Effector memory CD8-positive, alpha-beta T cell (primary cell): ENCODE measurements at places on chromosomes 1 and 21.

DNA sequence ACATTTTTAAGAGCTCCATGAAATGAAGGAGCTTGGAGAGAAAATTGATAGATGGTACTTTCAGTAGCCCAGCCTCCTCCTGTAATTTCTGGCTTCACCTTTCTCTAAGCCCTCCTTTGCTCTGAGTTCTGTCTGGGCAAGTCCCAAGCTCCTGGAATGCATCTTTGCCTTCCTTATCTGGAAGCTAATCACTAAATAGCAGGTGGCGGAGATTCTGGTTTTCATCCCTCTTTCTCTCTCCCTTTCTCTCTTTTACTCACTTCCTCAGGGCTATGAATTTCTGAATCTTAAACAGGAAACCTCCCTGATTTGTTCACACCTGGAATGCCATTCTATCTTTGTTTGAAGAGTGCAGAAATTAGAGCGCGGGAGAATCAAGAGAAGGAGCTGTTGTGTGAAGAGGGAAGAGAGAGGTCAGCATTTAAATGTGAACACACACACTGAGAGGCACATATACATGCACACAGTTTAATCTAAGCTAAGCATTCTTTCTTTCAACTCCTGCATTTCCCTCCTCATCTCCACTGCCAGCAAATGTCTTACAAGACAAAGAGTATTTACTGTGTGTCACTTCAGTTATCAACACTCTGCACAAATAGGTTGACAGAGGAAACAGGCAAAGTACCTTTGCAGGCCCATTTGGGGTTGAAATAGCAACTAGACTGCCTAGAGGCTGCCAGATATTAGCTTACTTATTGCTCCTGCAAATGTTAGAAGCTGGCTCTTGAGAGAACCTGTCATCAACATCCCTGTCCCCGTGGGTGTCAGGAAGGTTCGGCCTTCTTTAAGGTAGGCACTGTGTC lies 199.4 kb upstream of the CAMK1G start:
- no peak overlapping the region for H3K27ac ChIP-seq
- H3K27me3 ChIP-seq: peaks cover 20% of the 10 kb centered on the region
- H3K4me3 ChIP-seq: no peak overlapping the region
- H3K36me3 ChIP-seq: no peaks in the 10 kb centered on the region
- no peak for DNase-seq

DNA sequence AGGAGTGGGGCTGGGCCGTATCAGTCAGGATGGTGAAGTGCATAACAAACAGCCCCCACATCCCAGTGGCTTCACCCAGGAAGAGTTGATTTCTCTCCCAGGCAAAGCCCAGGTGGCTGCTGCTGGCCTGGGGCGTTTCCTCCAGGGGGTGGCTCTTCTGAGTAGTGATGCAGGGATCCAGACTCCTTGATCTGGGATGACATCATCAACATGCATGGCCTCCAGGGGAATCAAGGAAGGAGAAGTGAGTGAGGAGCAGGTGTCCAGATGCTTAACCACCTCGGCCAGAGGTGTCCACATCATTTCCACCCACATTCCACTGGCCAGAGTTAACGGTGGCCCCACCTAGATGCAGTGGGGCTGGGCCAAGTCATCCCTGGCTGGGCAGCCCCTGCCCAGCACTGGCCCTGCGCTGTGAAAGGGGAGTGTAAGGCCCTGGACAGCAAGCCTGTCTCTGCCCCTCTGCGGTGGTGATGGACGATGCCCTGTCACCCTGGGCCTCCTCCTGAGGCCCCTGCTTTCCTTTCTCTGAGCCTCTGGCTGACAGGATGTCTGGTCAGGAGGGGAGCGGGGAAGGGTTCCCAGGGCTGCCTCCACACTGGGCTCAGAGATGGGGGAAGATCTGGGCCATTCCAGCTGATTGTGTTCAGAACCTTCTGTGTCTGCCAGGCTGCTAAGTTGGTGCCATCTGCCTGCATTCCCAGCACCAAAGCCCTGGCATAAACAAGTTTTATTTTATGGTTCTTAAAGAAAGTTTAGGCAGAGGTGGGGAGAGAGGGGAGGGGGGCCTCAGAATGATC lies 598.2 kb downstream of the MATN1 start:
- DNase-seq: no peak
- no peak overlapping the region for H3K27ac ChIP-seq
- H3K36me3 ChIP-seq: no peaks in the 10 kb centered on the region
- H3K27me3 ChIP-seq: peaks cover 24% of the 10 kb centered on the region
- no peak overlapping the region for H3K4me3 ChIP-seq

GRCh38 chr1:14652840-14653239 lies 54.4 kb downstream of the KAZN start:
- no peaks in the 10 kb centered on the region for H3K36me3 ChIP-seq
- no peak overlapping the region for H3K4me3 ChIP-seq
- DNase-seq: no peak
- H3K27me3 ChIP-seq: peaks cover 29% of the 10 kb centered on the region
- H3K27ac ChIP-seq: no peak overlapping the region

GRCh38 chr1:227899820-227900449 lies 47.8 kb downstream of the WNT9A start:
- H3K27me3 ChIP-seq: no peaks in the 10 kb centered on the region
- peaks cover 14% of the 10 kb centered on the region for H3K4me1 ChIP-seq
- no peak for DNase-seq

DNA sequence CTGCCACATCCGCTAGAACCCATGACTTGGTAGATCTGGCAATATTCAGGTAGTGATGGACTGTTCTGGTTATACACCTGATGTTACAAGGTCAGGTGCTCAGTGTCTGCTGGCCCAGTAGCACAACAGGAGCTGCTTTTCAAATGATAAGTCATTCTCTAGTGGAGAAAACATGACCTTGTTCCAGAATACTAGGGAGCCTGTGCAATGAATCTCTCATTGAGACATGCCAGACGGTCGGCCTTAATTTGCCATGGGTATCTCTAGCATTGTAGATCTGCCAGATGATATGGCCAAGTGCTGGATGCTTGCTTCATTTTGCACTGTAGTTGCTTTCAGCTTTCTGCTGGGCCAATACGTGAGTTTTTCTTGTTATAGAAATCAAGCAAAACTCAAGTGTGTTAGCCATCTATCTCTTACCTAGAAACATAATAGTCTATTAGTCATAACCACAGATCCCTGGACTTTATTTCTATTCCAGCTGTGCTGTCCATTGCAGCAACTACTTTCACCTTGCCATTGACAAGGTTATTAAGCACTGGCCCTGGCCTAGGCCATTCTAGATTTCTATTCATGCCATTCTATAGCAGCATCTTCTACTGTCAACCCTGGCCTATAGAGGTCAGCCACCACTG lies 13.9 kb upstream of the CENPF start:
- DNase-seq: no peak
- no peaks in the 10 kb centered on the region for H3K4me1 ChIP-seq
- H3K27ac ChIP-seq: no peak overlapping the region
- H3K36me3 ChIP-seq: no peaks in the 10 kb centered on the region
- H3K27me3 ChIP-seq: peaks cover 47% of the 10 kb centered on the region
- no peak overlapping the region for H3K4me3 ChIP-seq

- H3K27ac ChIP-seq: peak overlapping the region; percentile 58
- no peaks in the 10 kb centered on the region for H3K27me3 ChIP-seq
- no peak for DNase-seq
- H3K4me3 ChIP-seq: no peak overlapping the region
Observed at GRCh38 chr1:2074396-2074795, 24.2 kb downstream of the PRKCZ start.

DNA sequence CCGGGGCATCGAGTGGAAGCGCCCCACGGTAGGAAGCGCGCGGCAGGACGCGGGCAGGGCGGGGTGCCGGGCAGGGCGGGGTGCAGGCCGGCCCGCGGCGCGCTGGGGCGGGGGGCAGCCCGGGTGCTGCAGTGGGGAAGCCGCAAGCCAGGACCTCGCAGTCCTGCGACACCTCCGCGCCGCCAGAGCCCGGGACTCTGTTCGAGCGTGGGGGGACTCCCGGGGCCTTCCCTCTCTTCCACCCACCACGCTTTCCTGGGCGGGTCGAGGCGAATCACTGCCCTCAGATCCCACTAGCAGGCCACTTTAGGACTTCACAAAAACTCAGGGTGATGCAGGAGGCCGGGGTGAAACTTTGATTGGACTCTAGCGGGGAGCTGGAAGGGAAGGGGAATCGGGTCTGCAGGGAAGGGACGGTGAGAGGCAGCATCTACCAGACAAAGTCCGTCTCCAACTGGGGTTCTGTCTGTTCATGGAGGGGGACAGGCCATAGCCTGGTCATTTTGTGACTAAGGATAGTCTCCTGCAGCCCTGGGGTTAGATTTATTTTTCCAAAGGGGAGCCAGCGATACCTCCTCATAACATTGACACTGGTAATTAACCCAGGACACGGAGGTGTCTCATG lies 623 bp downstream of the CAPN2 start:
- no peaks in the 10 kb centered on the region for H3K27me3 ChIP-seq
- H3K4me1 ChIP-seq: peaks cover 59% of the 10 kb centered on the region

DNA sequence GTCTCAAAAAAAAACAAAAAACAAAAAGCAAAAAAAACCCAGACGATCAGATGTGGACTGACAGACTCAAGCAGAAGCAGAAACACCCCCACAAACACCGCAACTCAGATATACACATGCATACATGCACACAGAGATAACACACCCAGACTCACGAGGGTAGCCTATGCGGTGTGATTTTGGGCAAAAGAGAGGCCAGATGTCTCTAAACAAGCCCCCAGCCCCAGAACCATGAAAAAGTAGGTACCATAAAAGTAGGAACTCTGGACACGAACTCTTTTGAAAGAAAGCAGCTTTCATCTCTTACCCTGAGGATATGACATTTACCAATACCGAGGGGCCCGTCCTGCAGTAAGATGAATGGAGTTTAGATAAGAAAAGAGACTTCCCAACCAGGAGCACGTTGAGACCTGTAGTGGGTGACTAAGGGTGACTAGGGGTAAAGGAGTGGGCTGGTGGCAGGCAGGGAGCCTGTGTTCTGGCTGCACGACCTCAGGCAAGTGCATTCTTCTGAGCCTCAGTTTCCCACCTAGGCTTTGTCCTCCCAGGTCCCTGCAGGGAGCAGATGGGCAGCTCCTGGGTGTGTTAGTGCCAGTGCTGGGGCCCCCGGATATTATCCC lies 1.5 kb upstream of the TINAGL1 start:
- peaks cover 3% of the 10 kb centered on the region for H3K36me3 ChIP-seq
- DNase-seq: no peak
- H3K4me3 ChIP-seq: no peak overlapping the region
- no peaks in the 10 kb centered on the region for H3K4me1 ChIP-seq
- no peak overlapping the region for H3K27ac ChIP-seq

GRCh38 chr21:46027851-46028493 lies 46.4 kb downstream of the COL6A1 start:
- H3K4me3 ChIP-seq: no peak overlapping the region
- peaks cover 26% of the 10 kb centered on the region for H3K27me3 ChIP-seq
- no peaks in the 10 kb centered on the region for H3K4me1 ChIP-seq

DNA sequence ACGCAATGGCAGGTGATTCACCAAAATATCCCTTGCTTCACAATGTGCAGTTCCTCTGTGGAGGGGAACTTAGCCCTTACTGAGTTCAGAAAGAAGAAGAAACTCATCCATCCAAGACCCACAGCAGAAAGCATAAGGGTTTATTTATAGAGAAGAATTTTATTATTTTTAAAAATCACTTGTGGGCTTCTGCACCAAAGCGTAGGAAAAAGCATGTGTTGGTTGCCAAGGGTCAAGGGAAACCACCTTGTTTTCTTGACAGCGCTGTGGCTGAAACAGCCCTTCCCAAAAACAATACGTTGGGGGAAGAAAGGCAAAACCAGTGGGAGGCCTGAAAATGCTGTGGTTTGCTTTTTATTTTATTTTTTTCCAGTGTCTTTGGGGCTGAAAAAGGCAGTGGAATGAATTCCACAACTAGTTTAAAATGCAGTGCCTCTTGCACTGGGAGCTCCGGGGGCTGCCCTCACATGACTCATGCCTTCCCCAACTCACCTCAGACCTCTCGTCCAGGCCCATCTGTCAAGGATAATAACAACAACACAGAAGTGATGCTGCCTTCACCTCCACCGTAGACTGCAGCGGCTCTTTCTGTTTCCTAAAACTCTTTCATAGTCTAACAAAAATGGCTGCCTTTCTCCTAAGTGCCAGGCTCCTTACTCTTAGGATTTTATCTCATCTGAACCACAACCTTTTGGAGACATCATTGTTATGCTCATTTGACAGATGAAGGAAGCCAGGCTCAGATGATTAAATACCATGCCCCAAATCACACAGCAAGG lies 224.2 kb upstream of the JUN start:
- H3K4me3 ChIP-seq: peak overlapping the region; percentile 48
- peaks cover 7% of the 10 kb centered on the region for H3K27me3 ChIP-seq
- no peak for DNase-seq
- H3K4me1 ChIP-seq: peaks cover 43% of the 10 kb centered on the region
- H3K27ac ChIP-seq: no peak overlapping the region

- no peaks in the 10 kb centered on the region for H3K4me1 ChIP-seq
- H3K27ac ChIP-seq: no peak overlapping the region
- no peaks in the 10 kb centered on the region for H3K36me3 ChIP-seq
- peaks cover 14% of the 10 kb centered on the region for H3K27me3 ChIP-seq
- DNase-seq: no peak
Observed at GRCh38 chr1:34083974-34084373, 81.1 kb downstream of the CSMD2 start.

- H3K4me3 ChIP-seq: no peak overlapping the region
- DNase-seq: no peak
- no peaks in the 10 kb centered on the region for H3K27me3 ChIP-seq
- no peak overlapping the region for H3K27ac ChIP-seq
- peaks cover 27% of the 10 kb centered on the region for H3K36me3 ChIP-seq
Observed at GRCh38 chr1:67019600-67020136, 34.3 kb downstream of the SLC35D1 start.

DNA sequence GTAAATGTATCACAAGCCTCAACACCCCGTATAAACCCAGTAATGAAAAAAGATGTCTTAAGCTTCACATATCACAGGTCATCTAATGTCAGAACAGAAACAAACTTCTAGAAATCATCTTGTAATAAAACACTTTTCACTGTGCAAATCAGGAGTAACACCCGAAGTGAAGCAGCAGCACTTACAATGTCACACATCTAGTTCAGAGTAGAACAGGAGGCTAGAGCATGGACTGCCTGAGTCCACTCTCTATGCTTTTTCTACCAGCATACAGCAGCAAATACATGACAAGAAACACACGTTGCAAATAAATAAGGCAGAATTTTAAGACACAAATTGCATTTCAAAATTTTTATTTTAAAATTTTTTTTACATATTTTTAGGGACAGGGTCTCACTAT lies 57.2 kb downstream of the AKT3 start:
- DNase-seq: no peak
- H3K27ac ChIP-seq: peak overlapping the region; percentile 63
- H3K4me1 ChIP-seq: peaks cover 57% of the 10 kb centered on the region
- H3K36me3 ChIP-seq: peaks cover 8% of the 10 kb centered on the region

- no peak for DNase-seq
- peak overlapping the region; percentile 38 for H3K27ac ChIP-seq
- no peaks in the 10 kb centered on the region for H3K4me1 ChIP-seq
Observed at GRCh38 chr1:233022246-233022645, 71.8 kb downstream of the NTPCR start.

DNA sequence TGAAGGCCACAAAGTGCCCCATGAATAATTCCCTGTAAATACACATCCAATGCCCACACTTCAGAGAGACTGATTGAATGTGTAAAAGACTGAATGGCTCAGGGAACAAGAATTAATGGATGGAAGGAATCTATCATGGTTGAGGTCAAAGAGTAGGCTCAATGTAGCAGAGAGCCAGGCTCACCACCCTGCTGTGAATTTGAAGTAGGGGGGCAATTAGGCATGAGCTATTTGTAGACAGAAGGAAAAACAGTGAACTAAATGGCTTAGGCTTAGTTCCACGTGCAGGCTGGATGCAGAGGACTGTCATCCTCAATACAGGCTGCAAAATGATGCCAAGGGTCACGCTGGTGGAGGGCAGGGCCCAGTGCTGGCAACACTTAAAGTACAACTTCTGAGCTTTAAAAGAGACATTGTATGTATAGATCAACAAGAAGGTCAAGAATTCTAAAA lies 22.9 kb upstream of the IGSF3 start:
- no peaks in the 10 kb centered on the region for H3K4me1 ChIP-seq
- H3K27me3 ChIP-seq: peaks cover 43% of the 10 kb centered on the region
- H3K27ac ChIP-seq: no peak overlapping the region
